Activated naive CD4-positive, alpha-beta T cell (primary cell): ENCODE measurements at places on chromosomes 6 and 20.

GRCh38 chr6:142537612-142538478 is 236.0 kb downstream of the ADGRG6 start:
- no peak for DNase-seq

- DNase-seq: no peak
Observed at GRCh38 chr6:56772737-56773184, 130.1 kb upstream of the DST start.

DNA sequence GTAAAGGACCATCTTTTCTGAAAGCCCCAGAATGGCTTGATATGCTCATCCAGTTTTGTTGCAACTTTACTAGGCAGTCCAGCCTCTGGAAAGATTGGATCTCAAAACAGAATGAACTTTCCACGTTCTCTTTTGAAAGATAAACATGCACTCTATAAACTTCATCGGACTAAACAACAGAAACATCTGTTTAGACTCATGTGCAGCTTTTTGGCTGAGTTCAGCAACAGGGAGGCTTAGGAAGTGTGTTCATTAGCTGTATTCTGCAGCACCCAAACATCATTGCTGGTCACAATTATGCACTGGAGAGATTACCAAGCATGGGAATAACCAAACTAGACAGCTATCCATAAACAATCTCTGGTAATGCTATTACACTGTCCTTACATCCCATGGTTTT is 180.5 kb downstream of the TENT5A start:
- no peak for DNase-seq

- DNase-seq: no peak
Observed at GRCh38 chr6:75396005-75396800, 97.4 kb downstream of the FILIP1 start.

DNA sequence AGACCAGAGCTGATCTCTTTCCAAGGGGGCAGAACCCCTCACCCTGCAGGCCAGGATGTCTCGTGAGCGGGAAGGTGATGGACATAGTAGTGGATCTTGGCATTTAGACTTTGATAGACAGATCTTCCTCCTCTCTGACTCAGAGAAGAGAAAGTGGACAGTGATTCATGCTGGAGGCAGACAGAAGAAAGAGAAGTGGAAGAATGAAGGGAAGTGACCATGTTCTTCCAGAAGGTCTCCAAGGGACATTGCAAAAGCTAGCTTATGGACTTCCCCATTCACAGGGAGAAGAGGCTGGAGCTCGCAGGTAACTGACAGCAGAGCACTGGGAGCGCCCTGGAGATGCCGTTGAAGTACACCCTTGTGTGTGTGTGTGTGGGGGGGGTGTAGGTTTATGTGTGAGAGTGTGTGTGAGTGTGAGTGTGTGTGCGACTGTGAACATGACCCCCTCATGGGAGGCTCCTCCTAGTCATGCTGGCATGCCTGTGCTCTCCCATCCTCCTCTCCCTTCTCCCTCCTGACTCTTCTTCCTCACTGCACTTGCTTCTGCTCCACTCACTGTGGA is 8.0 kb upstream of the RAET1L start:
- no peak for DNase-seq

DNA sequence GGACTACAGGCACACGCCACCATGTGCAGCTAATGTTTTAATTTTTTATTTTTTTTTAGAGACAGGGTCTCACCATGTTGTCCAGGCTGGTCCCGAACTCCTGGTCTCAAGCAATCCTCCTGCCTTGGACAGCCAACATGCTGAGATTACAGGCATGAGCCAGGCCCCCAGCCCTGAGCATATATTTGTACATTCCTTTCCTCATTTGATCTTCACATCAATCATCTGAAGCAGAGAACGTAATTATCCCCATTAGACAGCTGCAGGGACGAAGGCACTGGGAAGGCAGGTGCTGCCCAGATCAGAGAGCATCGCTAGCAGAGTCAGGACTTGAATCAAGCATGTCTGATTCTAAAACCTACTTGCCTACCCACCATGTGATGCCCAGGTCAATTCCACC is 41.0 kb upstream of the SIRPA start:
- no peak for DNase-seq

DNA sequence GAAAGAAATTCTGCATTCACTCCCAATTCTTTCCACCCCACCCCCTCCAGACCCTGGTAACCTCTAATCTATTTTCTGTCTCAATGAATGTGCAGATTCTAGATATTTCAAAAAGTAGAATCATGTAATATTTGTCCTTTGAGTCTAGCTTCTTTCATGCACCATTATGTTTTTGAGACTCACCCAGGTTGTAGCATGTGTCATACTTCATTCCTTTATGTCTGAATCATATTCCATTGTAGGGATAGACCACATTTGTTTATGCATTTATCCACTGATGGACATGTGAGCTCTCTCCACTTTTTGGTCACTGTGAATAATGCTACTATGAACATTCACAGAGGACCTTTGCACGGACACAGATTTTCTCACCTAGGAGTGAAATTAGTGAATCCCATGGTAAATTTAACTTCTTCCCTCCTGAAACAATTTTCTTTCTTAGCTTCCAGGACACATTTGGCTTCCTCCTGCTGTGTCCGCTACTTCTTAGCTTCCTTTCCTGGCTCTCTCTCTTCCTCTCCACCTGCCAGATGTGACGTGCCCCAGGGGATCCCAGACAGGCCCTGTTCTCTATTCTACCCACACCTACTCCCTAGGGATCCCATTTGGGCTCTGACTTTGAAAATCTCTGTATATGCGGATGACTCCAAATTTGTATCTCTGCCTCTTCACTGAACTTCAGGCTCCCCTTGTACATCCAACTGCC is 24.1 kb upstream of the ARFGEF2 start:
- no peak for DNase-seq

DNA sequence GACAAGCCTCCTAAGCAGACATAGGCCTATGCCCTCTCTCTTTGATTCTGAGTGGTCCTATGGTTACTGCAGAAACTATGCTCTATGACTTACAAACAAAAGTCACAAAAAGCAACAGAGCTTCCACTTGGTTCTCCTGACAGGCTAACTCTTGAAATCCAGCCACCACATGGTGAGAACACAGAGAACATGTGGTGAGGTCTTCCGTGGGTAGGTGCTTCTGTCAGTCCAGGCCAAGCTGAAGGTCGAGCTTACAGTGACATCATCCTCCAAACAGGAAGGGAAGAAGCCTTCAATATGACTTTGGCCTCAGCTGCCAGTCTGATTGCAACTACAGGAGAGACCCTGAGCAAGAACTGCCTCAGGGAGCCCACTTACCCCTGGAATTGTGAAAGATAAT is 265.5 kb downstream of the TBX18 start:
- no peak for DNase-seq
